A549 treated with RU486 at 1 μM for 4 hours (cell line): ENCODE measurements at places on chromosomes 11 and 22. TPM values are rescaled to one million over a fixed set of nuclear protein-coding genes. Genes with fewer than 3 reads are reported as not detected.

Gene H19
- total RNA-seq: 6.6 to 13.5 TPM (median 11.6 TPM) in 5 replicates

Gene TESMIN
- total RNA-seq: 3.6 to 7.0 TPM (median 4.8 TPM) in 5 replicates

Gene OR5B21
- not detected in 5 replicates for total RNA-seq

Gene BTG4
- total RNA-seq: 0.09 to 0.14 TPM (median 0.12 TPM) in 3 of 5 replicates, not detected in the others

Gene BIK
- total RNA-seq: 0.79 to 1.9 TPM (median 1.3 TPM) in 5 replicates

Gene TSSK2
- not detected in 5 replicates for total RNA-seq

Gene HBB
- not detected in 5 replicates for total RNA-seq

Gene RNF214
- 8.0 to 10.8 TPM (median 9.6 TPM) in 5 replicates for total RNA-seq

Gene MED15
- 41.6 to 58.3 TPM (median 51.2 TPM) in 5 replicates for total RNA-seq

Gene CHRM4
- total RNA-seq: 0.50 to 0.78 TPM (median 0.67 TPM) in 5 replicates

Gene RIC3
- 1.8 to 2.5 TPM (median 2.4 TPM) in 5 replicates for total RNA-seq

Gene ZC3H12C
- total RNA-seq: 3.8 to 6.8 TPM (median 5.9 TPM) in 5 replicates

Gene WNT11
- 1.1 to 1.6 TPM (median 1.1 TPM) in 5 replicates for total RNA-seq

Gene F2
- 2.0 to 3.4 TPM (median 2.2 TPM) in 5 replicates for total RNA-seq

Gene SUSD2
- 49.5 to 67.2 TPM (median 59.6 TPM) in 5 replicates for total RNA-seq

Gene IGSF9B
- 0.54 to 1.5 TPM (median 1.2 TPM) in 5 replicates for total RNA-seq

Gene PATE4
- not detected in 5 replicates for total RNA-seq

Gene OR2AG1
- not detected in 5 replicates for total RNA-seq

Gene SLC7A4
- not detected in 5 replicates for total RNA-seq

Gene PHOX2A
- not detected in 5 replicates for total RNA-seq

Gene EPS8L2
- 72.5 to 125 TPM (median 110 TPM) in 5 replicates for total RNA-seq

Gene DEPDC7
- total RNA-seq: 4.0 to 8.6 TPM (median 7.2 TPM) in 5 replicates

Gene NTM
- total RNA-seq: not detected in 5 replicates

Gene LGALS12
- total RNA-seq: not detected in 5 replicates

Gene MMP8
- not detected in 5 replicates for total RNA-seq

Gene FIBP
- 72.3 to 97.2 TPM (median 86.8 TPM) in 5 replicates for total RNA-seq

Gene ESAM
- total RNA-seq: 8.7 to 13.3 TPM (median 12.2 TPM) in 5 replicates

Gene MYO18B
- total RNA-seq: 0.02 to 0.10 TPM (median 0.05 TPM) in 3 of 5 replicates, not detected in the others

Gene ZDHHC8
- total RNA-seq: 19.9 to 34.3 TPM (median 26.0 TPM) in 5 replicates

Gene FOLR1
- total RNA-seq: not detected in 5 replicates

Gene SLC3A2
- 882 to 1,078 TPM (median 1,030 TPM) in 5 replicates for total RNA-seq

Gene KCNJ1
- not detected in 5 replicates for total RNA-seq

Gene DNAJB7
- not detected in 5 replicates for total RNA-seq

Gene OR10A4
- not detected in 5 replicates for total RNA-seq

Gene FADS2
- 246 to 335 TPM (median 271 TPM) in 5 replicates for total RNA-seq

Gene HRAS
- 93.4 to 148 TPM (median 142 TPM) in 5 replicates for total RNA-seq

Gene OR4A16
- total RNA-seq: not detected in 5 replicates

Gene SPI1
- total RNA-seq: 0.09 TPM in 1 of 5 replicates, not detected in the others

Gene FZD4
- total RNA-seq: 0.95 to 1.5 TPM (median 1.3 TPM) in 5 replicates

Gene FAM83F
- total RNA-seq: not detected in 5 replicates

Gene DEUP1
- not detected in 5 replicates for total RNA-seq

Gene OR10S1
- total RNA-seq: not detected in 5 replicates

Gene C11orf42
- total RNA-seq: not detected in 5 replicates

Gene GUCY1A2
- 0.02 to 0.13 TPM (median 0.06 TPM) in 4 of 5 replicates, not detected in the other for total RNA-seq

Gene SPDYC
- total RNA-seq: not detected in 5 replicates

Gene TRIM34
- 2.7 to 5.1 TPM (median 3.9 TPM) in 5 replicates for total RNA-seq

Gene MAP6
- total RNA-seq: 1.5 to 2.0 TPM (median 1.7 TPM) in 5 replicates

Gene MB
- total RNA-seq: 6.8 to 8.3 TPM (median 7.2 TPM) in 5 replicates

Gene ALDH3B1
- total RNA-seq: 112 to 141 TPM (median 115 TPM) in 5 replicates

Gene SORL1
- 1.3 to 1.8 TPM (median 1.6 TPM) in 5 replicates for total RNA-seq

Gene TNNI2
- total RNA-seq: not detected in 5 replicates

Gene UBQLNL
- not detected in 5 replicates for total RNA-seq

Gene OR2AT4
- total RNA-seq: not detected in 5 replicates

Gene LARGE1
- total RNA-seq: 2.8 to 5.8 TPM (median 3.9 TPM) in 5 replicates

Gene JRKL
- 2.6 to 6.4 TPM (median 5.4 TPM) in 5 replicates for total RNA-seq

Gene ZNF280B
- 1.1 to 1.7 TPM (median 1.6 TPM) in 5 replicates for total RNA-seq
